ENCODE measurements at places on chromosomes 5 and 9.

DNA sequence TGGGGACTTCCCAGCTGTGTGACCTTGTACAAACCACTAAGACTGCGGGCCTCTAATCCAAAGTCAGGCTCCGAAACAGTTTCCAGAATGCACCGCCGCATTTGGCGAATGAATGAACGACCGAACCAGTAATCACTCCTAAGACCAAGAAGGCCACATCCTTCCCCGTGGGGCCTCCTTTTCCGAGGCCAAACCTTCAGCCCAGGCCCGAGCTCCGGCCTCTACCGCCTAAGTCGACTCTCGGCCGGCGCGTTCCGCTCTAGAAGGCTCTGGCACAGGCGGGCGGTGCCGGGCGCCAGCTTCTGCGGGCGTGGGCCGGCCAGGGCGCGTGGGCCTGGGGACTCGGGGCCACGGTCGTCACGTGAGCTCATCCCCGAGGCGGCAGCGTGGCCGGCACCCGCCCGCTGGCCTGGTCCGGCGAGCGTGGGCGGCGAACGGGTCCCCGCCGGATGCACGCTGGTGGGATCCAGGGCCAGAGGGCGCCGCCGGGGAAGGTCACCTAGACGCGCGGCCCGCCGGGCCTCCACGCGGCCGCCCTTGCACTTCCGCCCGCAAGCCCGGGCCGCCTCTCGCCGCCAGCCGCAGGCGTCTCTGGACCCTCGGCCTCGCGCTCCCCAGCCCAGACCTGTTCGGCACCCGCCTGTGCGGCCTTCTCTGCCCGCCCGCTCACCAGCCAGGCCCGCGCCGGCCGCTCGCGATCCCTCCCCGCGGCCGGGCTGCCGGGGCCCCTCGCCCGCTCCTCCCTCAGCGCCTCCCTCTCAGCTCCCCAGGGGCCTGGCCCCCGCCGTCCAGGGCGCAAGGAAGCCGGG, 754 bp downstream of the VDAC1 start:
- peak; percentile 67 for DNase-seq

DNA sequence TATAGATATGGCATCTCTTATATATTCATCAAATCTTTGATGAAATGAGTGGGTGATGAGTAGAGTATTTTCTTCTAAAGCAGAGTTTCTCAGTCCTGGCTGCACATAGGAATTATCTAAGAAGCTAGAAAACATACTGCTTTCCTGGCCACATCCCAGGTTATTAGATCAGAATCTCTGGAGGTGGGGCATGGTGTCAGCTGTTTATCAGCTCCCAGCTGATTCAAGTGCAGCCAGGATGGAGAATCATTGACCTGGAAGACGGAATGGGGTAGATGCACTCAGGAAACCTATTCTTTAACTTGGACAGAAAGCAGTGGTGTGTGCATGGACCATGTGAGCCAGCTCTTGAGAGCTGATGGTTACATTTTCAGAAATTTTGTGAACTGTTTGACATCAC, 108.1 kb upstream of the IL6ST start:
- no peak for DNase-seq

DNA sequence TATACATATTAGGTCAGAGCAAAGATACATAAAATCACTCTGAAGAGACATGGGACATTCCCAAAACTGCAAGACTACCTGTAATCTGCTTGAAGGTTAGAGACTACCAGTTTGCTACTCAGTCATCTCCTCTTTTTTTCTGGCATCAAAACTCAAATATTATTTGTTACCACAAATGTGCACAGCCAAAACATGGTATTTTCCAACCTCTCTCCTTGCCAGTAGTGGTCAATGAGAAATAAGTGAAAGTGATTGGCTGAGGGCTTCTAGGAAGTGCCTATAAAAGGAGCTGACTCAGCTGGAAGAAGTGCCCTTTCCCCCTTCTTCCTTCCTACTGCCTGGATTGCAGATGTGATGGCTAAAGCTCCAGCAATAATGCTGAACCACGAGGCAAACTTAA, 13.8 kb downstream of the GZMK start:
- no peak for DNase-seq

DNA sequence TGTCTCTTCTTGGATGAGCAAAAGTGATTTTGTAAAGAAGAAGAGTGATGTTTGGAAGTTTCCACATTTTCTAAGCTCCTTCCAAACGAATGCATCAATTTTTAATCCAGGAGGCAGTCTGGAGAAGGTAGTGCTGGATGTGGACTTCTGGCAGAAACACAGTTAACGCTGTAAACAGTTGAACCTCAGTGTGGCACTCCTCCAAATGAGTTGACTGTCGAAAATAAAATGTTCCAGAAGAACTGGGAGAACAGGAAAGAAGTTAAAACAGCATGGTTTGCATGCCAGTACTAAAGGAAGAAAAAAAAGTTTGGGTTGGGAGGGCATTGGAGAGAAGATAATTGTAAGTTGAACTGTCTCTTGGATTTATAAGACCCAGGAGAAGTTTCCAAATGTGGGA, 6.5 kb downstream of the ZNF462 start:
- DNase-seq: no peak

GRCh38 chr5:142716963-142717362, 31.1 kb upstream of the FGF1 start:
- no peak for DNase-seq

- no peak for DNase-seq
Observed at GRCh38 chr5:150851039-150851438, 4.7 kb downstream of the IRGM start.

DNA sequence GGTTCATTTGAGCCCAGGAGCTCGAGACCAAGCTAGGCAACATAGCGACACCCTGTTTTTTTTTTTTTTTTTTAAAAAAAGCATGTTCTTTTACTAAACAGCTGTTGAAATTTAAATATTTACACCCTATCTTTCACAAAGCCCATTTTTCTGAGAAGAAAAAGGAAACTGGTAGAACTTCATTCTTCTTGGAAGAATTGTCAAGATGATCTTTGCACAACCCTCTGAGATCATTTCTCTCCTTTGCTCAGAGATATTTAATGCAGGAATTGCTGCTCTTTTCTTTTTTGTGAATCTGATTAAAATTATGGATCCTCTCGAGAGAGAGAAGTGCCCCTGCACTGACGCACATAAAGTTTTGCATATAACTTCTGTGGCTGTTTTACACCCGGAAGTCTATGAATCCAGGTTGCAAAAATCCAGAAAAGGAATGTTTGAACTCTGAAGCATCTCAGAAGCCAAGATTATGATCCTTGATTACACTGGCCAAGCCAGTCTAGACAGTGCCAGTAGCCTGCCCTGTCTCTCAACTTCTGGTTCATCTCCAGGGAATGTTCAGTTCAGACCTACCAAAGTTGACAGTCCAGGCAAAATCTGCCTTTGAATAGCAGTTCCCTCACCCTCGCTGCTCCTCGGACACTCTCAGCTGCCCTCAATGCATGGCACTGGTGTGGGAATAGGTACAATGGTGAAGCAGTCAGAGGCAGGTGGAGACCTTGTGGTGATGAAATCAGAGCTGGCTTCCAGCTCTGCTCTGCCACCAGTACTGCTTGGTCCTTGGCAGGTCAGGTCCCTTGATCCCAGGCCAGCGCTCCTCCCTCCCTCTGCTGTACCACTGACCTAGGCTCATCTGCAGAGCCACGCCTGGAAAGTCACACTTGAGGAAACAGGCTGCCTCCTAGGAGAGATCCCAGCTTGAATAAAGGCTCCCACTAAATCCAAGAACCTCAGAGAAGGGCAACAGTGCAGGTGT, 13.3 kb upstream of the SLC31A2 start:
- DNase-seq: no peak

- DNase-seq: no peak
Observed at GRCh38 chr9:130688072-130688471, 5.5 kb upstream of the EXOSC2 start.

- DNase-seq: no peak
Observed at GRCh38 chr5:137782984-137783536, 28.9 kb upstream of the HNRNPA0 start.

DNA sequence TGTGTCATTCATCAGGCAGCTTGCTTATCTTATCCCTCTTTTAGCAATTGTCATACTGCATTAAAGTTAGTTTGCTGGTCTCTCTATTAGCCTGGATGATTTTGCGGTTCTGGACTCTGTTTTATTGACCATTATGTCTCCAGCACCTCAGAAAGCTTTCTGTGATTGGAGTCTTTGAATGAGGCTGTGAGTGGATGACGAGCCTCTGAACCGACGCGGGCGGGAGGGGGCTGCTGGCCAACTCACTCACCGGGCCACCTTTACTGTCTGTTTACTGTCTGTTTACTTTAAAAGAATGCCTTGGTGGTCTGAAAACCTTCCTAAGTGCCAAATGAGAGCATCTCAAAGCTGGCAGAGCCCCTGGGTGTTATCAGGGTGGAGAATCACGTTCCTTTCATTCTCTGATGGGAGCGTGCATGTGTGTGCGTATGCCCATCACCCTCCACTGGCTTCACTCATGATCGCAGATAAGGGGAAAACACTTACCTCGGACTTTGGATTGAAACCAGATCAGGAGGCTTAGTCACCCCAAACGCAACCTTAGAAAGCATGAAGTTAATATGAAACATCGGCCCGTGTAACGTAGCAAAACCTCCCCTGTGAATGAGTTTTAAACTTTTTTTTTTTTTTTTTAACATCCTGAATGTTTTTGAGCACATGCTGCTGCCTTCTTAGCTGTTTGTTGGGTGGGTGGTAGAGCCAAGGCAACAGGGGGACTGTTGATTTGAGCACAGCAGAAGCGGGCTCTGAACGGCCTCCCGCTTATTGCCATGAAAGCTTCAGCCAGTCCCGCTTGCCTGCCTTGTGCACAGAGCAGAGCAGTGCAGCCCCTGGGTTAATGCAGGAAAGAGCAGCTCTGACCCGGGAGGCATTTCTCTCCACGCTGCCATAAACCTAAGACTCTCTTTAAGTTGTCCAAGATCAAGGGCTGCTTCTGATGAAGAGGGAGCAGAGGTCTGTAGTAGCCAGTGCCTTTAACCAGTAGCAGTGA, 173.6 kb downstream of the GADD45G start:
- DNase-seq: no peak

DNA sequence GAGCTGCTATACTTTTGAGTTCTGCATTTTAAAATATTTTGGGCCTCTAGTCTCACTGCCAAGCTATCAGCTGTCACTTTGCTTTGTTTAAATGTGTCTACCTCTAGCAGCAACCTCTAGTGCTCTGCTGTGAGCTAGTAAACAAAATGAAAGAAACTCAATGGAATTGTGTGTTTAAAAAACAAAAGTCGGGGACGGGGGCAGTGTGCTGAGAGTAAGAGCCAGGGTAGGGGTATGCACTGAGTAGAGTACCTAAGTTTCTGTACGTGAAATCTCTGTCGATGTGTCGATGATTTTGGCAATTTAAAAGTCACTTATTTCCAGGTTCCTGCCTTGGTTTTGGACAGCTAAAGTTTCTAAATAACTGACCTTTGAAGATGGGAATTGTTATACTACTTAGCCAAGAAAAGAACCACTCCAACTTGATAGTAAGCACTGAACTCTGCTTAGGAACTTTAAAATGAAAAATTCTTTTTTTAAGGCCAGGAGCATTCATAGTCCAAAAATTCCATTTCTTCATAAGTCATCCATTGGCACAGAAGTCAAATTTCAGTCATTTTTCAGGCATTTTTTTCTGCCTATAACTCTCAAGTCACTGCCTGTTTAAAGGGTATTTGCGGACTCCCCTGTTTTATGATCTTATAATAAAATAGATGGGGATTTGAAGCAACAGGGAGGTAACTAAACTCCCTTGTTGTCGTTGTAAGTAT, 111.5 kb downstream of the SAXO1 start:
- no peak for DNase-seq

- no peak for DNase-seq
Observed at GRCh38 chr5:61261136-61261535, 70.9 kb upstream of the ZSWIM6 start.

DNA sequence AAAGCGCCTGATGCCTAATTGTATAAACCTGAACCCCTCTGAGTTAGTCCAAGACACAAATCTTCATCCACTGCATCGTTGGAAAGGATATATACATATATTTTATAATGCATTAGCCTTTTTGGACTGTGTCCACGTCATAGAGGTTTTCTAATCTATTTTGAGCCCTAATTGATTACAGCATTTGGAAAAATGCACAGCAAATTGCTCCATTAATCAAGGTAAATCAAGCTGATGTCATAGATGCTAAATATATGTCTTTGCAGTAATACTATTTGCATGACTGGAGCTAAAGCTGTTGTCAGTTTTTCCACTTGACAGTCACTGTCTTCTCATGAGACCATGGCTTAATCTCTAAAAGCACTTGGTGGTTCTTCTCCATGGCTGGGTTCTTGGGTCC, 483.5 kb upstream of the TNC start:
- DNase-seq: no peak

GRCh38 chr9:105828596-105829213, 134.4 kb downstream of the TMEM38B start:
- DNase-seq: no peak

DNA sequence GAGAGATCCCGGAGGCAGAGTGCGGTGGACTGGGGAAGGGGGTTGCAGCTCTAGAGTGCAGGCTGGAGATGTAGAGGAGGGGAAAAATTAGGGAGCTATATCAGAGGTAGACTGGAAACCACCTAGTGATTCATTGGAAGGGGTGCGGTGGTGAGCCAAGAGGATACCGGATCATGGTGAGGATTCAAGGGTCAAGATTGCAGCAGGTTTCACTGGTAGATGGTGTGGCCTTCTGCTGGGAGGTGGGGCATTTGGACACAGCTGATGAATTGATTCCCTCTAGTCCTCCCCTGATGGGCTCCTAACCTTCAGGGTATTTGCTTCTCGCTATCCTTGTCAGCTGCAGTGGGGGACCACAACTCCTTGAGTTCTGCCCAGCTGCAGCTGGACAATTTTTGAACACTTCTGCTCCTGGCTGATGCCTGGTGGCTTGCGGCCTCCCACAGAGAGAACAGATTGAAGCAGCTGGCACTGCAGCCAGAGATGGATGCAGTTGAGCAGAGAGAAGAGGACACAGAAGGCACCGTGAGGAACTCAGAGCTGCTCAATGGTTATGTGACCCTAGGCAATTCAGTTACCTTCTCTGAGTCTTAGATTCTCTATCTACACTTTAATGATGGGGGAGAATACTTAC, 134.4 kb upstream of the ABCA1 start:
- no peak for DNase-seq

GRCh38 chr5:16806711-16807546, 129.2 kb downstream of the MYO10 start:
- DNase-seq: no peak
